ENCODE measurements at places on chromosomes 3 and 15. TPM values are rescaled to one million over a fixed set of nuclear protein-coding genes. Genes with fewer than 3 reads are reported as not detected.

- no peak for DNase-seq
These were observed 134.5 kb upstream of the AADACL2 start for GRCh38 chr3:151599103-151599672.

- DNase-seq = no peak
These were observed 1.0 kb upstream of the RYR3 start for GRCh38 chr15:33309602-33310276.

The ARL14 gene
- total RNA-seq = 0.11 TPM

The CPN2 gene
- total RNA-seq = 27.7 TPM

The AP4E1 gene
- 7.8 TPM for total RNA-seq

GRCh38 chr3:139695007-139695406, 17.2 kb upstream of the NMNAT3 start:
- no peak for DNase-seq

DNA sequence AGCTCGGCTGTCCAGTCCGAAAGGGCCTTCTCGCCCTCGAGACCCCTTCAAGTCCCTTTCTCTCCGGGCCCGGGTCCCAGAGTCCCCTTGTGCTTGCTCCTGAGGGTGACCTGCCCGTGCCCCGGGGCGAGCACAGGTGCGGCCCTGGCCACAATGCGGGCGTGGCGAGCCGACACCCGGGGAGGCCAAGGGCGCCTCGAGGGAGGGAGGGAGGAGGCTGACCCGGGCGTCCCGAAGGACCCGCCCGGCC, 810 bp upstream of the MEF2A start:
- no peak for DNase-seq

The CD96 gene
- not detected for total RNA-seq

DNA sequence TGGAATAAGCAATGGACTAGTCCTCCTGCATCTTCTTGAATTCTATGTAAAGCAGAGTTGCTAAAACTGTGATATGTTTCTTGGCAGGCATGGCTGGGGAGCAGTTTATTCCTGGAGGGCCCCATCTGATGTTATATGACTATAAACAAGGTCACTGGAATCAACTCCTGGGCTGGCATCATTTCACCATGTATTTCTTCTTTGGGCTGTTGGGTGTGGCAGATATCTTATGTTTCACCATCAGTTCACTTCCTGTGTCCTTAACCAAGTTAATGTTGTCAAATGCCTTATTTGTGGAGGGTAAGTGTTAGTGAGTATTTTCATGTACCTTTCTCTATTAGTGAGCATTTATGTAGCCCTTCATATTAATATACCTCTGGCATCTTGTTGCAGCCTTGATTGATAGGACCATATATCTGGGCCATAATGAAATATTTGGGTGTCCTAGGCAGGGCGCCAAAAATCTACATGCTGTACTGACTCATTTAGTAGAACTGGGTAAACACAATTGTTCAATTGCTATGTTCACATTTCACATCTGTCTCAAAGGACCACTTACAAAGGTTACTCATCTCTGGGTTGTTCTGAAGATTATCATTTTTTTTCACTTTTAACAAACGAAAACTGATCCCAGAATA, 52.6 kb upstream of the ADGRG7 start:
- DNase-seq = no peak

The SLC27A2 gene
- 12.3 TPM for total RNA-seq

DNA sequence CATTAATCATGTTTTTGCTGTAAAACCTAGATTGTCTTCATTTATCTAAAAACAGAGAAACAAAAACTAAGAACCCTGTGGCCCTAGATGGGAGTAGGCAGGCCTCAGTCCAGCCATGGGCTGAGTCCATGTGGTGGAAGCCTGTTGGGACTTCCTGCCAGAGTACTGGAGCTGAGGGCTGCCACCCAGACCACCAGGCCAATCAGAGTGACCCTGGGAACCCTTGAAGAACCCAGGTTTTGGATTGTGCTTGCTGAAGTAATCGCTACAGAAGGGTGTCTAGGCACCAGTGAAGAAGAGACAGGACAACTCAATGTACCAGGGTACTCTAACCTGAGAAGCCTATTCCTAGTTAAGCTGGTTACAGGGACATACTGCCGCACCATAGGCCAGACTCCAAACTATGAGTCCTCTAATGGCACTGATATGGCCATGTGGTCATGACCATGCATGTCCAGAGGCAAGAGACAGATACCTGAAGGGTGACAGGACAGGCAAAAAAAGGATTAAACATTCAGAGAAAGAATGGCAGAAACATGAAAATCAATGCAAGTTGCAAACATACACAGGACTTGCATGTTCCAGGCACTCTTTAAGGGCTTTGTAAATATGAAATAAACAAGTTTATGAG, 12.9 kb downstream of the CSRNP1 start:
- DNase-seq = no peak

DNA sequence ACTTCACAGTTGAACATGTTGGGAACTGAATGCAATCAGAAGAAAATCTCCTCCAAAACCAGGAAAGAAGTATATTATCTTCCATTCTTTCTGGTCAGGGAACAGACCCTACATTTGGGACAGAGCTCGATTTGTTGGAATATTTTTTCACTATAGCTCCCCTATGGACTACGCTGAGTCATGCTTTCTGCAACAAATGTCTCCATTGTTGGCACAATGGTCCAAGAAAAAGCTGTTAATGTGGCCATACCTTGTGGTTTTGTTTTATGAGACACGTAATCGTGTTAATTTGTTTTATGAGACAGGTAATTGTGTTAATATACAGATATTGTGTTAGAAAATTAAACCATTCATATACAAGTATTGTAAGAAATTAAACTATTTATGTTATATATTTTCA, 101.4 kb downstream of the TGFBR2 start:
- no peak for DNase-seq

DNA sequence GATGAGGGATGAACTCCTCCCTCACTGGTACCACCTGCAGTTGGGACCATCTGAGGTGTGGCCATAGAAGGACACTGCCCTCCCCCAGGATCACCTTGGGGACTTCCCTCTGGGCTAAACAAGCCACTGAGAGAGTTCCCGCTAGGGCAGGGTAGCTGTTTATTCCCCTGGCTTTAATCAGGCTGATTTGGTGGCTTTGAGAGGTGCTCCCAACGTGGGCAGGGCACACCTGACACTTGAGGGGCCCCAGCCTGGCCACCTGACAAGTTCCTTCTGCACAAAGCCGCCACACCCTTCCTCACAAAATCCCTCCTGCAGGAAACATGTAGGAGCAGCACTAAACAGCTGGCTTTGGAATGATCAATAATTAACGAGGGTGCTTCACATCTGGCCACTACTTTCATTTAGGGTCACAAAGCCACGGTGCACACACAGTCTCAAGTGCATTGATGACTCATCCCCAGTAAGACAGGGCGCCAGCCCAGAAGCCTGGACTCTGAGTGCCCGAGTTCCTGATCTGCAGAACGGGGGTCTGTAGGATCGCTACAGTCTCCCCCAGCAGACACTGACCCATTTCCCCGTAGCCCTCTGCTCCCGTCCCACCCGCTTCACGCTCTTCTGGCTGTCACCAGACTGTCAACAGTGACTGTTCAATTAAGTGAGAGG, 75.1 kb downstream of the ATP10A start:
- DNase-seq = peak; percentile 50

DNA sequence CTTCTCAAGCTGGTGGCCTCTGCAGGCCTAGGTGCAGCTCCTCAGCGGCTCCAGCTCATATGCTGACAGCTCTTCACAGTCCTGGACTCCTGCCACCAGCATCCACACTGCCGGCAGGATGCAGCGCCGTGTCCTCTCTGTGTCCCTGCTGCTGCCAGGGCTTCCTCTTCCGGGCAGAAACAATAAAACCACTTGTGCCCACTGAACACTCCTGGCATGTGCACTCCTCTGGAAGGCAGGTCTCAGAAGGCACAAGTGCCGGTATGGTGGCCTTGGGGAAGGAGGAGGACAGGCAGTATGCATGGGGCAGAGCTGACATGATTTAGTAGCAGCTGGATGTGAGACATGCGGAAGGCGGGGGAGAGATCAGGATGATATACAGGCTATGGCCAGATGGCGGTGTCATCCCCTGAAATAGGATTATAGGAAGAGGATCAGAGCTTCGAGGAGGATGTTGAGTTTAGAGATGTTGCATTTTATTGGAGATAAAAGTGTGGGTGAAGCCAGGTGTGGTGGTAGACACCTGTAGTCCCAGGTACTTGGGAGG, 7.5 kb upstream of the MAN2A2 start:
- no peak for DNase-seq

- DNase-seq = no peak
These were observed 10.4 kb downstream of the KY start for GRCh38 chr3:134640378-134640777.

The PKM gene
- total RNA-seq = 488 TPM

- DNase-seq = no peak
These were observed 176.2 kb upstream of the ANKRD28 start for GRCh38 chr3:15973940-15974339.

DNA sequence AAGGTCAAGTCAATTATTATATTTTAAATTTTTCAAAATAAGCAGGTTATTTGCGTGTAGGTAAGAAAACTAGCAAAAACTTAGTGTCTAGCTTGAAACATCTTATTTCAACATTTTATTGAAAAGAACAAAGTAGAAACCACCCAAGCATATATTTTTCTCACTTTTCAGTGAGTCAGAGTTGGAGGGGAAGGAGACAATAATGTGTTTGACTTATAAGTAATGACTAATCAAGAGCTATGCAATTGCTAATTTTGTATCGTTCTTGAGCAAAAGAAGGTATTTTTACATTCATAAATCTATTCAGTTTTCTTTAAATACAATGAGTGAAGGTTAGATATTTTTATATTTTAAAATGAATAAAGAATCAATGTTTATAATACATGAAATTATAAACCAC, 54.4 kb upstream of the P2RY1 start:
- DNase-seq = no peak

GRCh38 chr3:123618076-123618708, 33.3 kb upstream of the HACD2 start:
- DNase-seq = no peak

DNA sequence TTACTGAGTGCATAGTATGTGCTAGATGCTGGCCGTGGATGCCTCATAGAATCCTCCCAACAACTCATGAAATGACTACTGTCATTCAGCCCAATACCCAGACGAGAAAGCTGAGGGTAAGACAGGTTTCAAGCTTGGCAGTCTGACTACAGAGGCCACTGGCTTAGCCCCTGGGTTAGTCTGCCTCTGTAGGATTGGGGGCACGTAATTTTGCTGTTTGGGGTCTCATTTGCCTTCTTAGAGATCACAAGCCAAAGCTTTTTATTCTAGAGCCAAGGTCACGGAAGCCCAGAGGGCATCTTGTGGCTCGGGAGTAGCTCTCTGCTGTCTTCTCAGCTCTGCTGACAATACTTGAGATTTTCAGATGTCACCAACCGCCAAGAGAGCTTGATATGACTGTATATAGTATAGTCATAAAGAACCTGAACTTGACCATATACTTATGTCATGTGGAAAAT, 1.0 kb upstream of the CCR5 start:
- no peak for DNase-seq

The KBTBD8 gene
- total RNA-seq = 16.2 TPM

The STRIT1 gene
- not detected for total RNA-seq

The CCR9 gene
- total RNA-seq = not detected

- DNase-seq = no peak
These were observed 51.7 kb downstream of the CRYGS start for GRCh38 chr3:186492385-186492984.

GRCh38 chr15:56913670-56914069, 4.8 kb upstream of the TCF12 start:
- DNase-seq = no peak

The PLSCR5 gene
- total RNA-seq = not detected

GRCh38 chr3:103381296-103382079, 946.7 kb downstream of the ZPLD1 start:
- DNase-seq = no peak

The TUSC7 gene
- total RNA-seq = not detected

DNA sequence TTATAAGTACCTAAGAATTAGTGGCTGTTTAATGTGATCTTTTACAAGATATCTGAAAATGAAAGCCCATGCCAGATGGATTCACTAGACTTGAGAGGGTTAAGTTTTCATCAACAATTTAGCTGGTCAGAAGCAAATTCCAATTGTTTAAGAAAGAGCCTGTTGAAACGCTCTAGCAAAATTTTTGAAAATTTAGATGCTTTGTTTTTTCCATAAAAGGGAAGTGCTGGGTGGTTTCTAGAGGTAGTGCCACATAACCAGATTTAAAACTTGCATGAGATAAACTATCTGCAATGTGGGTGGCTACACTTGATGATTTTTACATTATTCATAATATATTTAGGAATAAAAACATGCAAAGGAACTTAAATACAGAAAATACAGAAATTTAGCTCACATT, 48.5 kb upstream of the SKIL start:
- DNase-seq = no peak

DNA sequence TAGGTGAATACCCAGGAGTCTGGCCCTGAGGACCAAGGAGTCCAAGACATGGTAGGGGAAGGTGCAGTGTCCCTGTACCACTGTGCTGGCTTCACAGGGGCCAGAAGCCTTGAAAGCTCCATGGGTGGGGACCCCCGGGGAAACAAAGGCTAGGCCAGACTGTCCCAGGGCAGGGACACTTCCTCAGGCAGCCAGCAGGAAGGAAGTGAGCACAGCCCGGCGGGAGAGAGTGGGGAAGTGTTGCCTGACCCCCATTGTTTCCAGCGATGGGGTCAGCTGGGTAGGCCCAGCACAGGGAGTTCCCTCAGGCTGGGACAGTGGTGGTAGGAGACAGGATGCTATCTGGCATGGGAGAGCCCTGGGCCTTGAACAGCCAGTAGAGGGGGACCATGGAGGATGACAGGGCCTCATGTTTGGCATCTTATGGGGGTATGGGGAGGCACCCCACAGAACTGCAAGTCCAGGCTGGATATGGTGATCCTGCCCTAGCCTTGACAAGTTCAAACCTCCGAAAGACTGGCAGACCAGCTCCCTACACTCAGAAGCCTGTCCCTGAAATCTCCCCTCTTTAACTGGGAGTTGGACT, 1.2 kb upstream of the HYAL2 start:
- no peak for DNase-seq

The NRROS gene
- not detected for total RNA-seq

DNA sequence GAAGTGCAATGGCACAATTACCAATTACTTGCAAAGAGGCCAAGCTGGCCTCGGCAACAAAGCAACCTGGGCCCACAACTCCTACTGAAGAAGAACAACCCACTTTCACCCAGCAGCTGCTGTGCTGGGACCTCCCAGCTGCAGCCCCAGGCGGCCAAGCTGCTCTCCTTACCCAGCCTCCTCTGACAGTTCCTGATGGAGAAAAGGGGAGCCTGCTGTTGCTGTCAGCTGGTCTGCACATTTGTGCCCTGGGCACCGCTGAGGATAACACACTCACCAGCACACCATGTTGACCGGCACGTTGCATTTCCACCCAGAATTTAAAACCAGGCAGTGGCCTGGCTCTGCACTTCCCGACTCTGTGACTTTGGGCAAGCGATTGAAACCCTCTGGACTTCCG, 33.6 kb downstream of the SSUH2 start:
- DNase-seq = no peak

The PLCH1 gene
- 3.0 TPM for total RNA-seq
